ENCODE measurements at places on chromosomes 6 and 20.

DNA sequence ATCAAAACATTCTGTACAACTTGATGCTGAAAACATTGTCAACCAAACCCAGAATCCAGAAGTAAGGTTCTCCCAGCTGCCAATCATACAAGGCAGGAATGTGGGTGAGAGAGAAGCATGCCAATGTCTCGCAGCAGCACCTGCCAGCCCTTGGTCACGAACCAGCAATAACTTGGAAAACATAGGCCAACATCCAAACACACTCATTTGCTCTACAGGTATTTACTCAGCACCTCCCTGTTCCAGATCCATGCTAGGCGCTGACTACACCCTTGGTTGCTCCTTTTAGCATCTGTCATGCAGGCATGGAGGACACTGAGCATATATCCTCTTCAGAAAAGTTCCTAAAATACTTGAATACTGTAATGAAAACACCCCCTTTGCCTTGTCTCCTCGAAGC is 63.6 kb downstream of the FAXC start:
- no peak for DNase-seq

- no peak for DNase-seq
These were observed 46.0 kb downstream of the E2F3 start for GRCh38 chr6:20447581-20448132.

DNA sequence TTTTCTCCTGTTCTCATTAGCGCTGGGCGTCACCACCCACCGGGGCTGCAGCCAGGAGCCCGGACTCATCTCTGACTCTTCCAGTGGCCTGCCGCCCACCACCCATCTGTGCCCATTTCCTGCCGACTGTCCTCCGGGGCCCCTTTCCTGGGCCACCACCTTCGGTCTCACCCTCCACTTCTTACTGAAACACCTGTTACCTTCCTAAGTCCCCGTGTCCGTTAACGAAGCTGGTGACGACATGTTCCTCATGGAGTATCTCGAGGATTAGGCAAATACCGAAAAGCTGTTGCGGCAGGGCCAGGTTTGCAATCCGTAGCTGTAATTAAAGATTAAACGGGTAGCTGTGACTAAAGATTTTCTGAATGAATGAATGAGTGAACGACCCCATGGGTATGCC is 80.2 kb downstream of the SRC start:
- no peak for DNase-seq

- DNase-seq = no peak
These were observed 282.5 kb downstream of the ESR1 start for GRCh38 chr6:152089992-152090391.

DNA sequence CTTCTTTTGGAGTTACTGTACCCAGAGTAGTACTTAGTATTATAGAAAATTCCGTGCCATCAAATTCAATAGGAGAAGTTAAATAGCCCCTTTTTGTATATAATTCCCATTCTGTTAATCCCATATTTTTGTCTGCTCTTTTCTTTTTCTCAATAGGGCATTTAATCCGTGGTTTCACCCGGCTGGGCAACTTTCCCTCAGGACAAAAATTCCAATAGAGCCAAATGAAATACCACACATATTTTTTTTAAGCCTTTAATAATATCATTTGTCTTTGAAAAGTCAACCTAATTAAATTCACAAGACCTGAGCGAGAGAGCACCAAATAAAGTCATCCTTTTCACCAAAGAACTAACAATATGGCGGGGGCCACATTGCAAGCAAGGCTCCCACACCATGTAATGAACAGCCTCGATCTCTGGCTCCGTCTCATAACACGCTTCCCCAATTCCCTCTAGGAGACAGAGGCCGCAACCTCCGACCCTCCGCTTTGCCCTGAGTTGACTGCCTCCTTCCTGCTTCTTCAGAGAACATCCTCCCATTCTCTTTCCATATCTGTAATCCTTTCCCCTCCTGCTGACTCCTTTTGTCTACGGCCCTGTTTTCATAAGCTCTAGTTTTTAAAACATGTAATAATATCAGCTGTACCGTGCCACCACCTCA is 13.6 kb downstream of the NHSL1 start:
- no peak for DNase-seq

- DNase-seq = no peak
These were observed 773 bp upstream of the EPB41L2 start for GRCh38 chr6:131063764-131064272.

GRCh38 chr6:111201764-111202163 is 114.5 kb downstream of the SLC16A10 start:
- no peak for DNase-seq

DNA sequence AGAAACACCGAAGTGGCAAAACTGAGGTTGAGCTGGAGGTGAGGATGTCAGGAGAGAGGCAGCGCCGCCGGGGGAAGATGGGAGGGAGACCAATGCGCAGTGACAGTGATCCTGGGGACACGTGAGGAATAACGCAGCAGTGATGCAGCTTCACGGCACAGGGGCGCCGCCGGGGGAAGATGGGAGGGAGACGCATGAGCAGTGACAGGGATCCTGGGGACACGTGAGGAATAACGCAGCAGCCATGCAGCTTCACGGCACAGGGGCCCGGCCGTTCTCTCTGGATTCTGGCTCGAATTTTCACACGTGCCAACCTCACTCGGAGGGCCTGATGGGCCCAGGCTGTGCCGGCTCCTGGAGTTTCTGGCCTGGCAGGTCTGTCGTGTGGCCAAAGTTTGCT is 94.7 kb downstream of the SMOC2 start:
- no peak for DNase-seq

DNA sequence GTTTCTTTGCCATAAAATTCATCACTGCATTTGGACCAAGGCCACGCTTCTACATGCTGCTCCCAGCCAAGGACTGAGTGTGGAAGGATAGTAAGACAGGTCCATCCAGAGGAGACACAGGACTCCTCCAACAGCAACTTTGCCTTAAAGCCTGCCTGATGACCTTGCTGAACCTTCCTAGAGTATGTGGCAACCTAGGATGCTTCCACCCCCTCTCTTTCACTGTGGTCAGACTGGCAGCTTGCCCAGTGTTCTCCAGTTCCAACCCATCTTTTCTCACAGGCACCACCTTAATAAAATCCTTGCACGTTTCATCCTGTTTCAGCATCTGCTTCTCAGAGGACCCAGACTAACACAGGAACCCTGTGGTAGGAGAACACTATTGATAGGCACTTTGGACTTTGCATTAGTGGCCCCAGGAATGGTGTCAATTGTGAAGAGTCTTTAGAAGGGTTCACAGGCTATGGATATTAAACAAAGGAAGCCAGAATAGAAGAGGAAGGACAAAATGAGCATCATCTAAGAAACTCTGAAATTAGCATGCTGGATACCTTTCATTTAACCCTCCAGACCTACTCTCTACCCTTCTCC is 2.4 kb upstream of the PKHD1 start:
- no peak for DNase-seq

GRCh38 chr6:52839124-52840055 is 1.2 kb downstream of the GSTA5 start:
- peak; percentile 21 for DNase-seq

GRCh38 chr6:712805-713204 is 19.9 kb upstream of the EXOC2 start:
- no peak for DNase-seq

- no peak for DNase-seq
These were observed 229.2 kb upstream of the ZFP64 start for GRCh38 chr20:52420805-52421204.

DNA sequence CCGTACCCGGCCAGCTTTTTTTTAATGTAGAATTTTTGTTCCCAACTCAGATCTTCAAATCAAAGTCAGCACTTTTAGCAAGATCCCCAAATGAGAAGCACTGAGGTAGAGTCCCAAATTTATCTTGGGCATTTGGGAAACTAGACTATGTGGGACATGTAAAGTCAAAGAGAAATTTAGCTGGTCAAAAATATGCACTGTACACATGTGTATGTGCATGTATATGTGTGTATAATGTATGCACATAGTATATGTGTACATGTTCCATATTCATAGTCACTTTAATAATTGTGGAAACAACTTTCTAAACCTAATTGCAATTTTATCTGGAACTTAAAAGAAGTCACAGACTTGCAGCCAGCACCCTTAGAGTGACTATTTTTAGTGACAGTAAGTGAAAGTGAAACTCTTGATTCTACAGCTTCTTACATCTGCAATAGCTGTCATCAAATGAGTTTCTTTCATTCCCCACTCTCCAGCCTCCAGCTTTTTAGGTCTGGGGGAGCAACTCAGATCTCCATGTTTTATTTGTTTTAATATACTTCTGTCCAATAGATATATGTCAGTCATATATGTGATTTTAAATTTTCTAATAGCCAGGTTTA is 53.6 kb downstream of the CDC40 start:
- DNase-seq = no peak

DNA sequence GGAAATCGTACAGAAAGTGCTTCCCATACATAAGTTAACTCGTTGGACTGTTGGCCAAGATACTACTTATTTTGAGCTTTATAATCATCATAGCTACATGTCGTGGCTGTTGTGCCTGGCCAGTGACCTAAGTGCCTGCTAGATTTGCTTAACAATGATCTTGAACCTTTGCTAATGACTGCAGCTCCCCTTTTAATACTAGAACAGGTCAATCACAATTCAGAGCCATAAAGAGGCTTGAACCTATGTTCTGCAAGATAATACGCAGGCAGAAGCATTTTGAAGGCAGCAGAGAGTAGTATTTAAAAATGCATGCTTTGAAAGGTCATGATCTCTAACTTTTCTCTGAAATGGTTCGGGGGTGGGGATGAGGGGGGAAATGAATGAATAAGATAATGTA is 2.5 kb downstream of the MRS2 start:
- no peak for DNase-seq

- DNase-seq = peak; percentile 46
These were observed 10.9 kb upstream of the TMEM14B start for GRCh38 chr6:10736731-10737130.

DNA sequence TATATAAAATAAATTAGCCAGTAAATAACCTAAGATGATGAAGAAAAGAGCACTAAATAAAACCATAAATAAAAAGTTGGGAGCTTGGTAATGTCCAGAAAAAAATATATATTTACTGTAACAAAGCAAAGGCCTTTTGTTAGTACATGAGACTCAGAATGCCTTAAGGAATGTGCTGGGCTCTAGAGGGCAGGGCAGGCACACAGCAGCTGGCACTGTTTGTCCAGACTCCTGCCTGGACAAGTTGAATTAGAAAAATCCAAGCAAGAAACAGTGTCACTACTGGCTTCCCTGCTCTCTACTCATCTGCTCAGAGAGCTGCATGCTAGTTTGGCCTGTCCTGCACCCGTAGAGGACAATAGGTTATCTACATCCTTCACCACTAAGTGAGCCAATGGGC is 8.8 kb downstream of the DEFB129 start:
- no peak for DNase-seq

DNA sequence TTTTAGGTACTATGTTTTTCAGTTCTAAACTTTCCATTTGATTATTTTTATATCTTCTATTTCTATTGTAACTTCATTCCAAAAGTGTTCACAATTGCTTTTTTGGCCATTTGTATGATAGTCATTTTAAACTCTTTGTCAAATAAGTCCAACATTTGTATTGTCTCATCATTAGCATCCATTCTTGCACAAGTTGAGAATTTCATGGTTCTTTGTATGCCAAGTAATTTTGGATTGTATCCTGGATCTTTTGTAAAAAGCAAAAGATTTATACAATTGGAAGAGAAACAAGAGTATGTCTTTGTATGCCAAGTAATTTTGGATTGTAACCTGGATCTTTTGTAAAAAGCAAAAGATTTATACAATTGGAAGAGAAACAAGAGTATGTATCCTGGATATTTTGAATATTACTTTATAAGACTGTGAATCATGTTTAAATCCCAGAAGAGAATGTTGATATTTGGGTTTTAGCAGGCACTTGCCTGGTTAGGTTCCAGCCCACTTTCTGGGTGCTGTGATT is 36.9 kb upstream of the NT5E start:
- no peak for DNase-seq

DNA sequence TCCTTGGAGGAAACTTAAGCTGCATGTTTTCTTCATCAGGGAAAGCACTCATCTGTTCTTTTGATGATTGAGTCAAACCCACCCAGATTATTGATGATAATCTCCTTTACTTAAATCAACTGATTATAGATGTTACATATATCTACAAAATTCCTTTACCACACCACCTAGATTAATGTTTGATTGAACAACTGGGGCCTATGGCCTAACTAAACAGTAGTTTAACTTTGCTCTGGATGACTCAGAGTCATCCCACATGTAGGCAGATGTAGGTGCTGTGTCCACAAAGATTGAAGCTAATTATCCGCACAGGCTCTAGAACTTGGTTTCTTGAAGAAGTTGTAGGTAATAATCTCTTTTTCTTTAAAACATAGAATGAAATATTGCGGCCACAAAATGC is 42.2 kb downstream of the PKIB start:
- DNase-seq = no peak

GRCh38 chr6:140434761-140435160 is 1060.3 kb upstream of the CITED2 start:
- DNase-seq = no peak

- DNase-seq = no peak
These were observed 57.6 kb downstream of the ADGRG6 start for GRCh38 chr6:142359271-142359960.

DNA sequence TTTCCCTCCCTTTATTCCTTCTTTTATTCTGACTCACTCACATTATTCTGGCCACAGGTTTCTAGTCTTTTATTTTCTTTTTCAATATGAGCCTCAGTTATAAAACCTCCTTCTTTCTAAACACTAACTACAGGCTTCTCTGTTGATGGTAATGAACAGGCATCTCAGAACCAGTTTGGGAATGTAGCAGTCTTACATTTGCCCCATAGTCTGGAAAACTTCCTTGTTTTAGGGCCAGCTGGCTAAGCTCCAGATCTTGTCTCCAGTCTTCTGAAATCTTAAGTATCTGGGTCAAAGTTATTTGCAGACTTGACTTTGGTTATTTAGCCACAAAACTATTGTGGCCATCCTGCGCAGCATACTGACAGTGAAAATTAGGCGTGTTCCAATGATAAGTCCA is 97.0 kb upstream of the MAN1A1 start:
- no peak for DNase-seq

DNA sequence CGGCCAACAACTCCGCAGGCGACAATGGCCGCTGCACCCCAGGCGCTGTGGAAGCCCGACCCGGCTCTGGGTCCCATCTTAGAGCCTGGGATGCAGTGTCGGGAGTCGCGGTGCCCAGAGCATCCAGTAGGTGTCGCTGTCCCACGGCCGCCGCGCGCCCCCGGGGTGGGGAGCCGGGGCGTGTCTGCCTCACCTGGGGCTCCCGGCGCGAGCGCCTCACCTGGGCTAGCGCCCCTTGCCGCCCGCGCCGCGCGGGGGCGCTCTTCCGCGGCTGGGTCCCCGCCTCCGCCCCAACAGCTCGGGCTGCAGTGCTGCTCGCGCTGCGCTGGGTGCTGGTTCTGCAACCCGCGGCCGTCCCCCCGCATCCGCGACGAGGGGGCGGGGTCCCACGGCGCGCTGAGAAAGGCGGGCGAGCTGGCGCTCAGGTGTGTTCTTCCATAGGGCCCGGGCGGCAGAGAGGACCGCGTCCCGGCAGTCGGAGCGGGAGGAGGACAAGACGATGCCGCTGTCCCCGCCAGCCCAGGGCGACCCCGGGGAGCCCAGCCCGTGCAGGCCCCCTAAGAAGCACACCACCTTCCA is at the start of gene CRYBG1:
TSS of gene CRYBG1 (plus strand) at position 308 of the 579 bp plus-strand sequence. CDS start at position 500, 192 bp downstream.
- DNase-seq = peak; percentile 38
